ENCODE measurements at places on chromosomes 6 and 20.

DNA sequence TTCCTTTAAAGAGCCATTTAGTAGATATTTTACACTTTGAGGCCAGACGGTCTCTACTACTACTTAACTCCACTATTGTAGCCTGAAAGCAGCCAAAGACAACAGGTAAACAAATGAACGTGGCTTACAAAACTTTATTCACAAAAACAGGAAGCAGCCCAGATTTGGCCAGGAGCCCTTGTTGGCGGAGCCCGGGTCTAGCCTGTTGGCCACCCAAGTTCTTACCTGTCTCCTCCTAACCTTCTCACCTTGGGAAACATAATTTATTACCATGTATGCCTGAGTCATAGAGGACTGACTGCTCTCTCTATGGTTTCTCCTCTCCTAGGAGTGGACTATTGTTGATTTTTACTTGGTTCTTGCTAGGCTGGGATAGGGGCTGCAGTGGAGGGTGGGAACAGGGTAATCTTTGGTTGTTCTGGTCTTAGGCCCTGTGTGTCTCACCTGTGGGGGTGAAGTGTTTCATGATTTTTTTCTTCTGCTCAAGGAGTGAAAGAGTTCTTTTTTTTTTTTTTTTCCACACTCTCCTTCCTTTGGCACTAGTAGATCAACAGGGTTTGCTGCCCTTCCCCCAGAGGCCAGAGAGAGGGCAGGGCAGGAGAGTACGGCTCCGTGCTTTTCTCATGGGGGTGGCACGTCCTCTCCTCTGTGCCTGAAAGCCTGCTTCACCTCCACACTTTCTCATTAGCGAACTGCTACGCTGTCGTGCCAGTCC lies 90.0 kb downstream of the RPP40 start:
- DNase-seq, result no peak

GRCh38 chr6:117298941-117299340 lies 33.6 kb downstream of the VGLL2 start:
- no peak for DNase-seq

DNA sequence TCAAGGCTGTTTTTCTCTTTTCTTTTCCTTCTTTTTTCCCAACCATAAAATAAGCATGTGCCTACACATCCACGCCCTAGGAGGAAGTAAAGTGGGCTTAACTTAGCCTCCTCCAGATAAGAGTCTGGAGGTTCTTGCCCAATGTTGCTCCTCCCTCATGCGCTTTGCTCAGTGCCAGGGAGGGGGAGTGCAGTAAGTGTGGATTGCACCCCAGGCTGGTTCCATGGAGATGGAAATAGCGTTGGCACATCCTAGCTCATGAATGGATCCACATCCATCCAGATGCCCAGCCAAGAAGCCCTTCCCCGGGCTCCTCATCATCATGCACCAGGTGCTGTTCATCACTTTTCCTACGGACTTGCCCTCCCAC lies 58.2 kb downstream of the NEDD9 start:
- no peak for DNase-seq

GRCh38 chr6:62391358-62391757 lies 105.3 kb upstream of the KHDRBS2 start:
- no peak for DNase-seq

GRCh38 chr6:106324726-106325335 lies 729 bp downstream of the ATG5 start:
- DNase-seq, result no peak
